ENCODE measurements at places on chromosomes 6 and 20.

DNA sequence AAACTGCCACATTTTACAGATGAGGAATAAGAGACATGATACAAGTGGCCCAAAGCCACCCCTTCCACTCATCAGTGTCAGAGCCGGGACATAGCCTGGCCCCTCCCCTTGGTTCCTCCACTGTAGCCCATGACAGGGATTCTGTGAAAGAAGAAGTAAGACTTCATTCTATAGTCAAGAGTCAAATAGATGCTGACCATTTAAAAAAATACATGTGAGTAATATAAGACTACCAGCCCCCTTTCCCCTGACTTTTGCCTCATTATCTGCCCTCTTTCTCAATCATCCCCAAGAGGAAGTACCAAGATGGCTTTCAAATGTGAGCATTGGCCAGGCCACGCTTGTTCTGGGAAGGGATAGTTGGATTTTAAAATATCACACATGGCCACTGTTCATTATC is 57.8 kb upstream of the TAB2 start:
- no peak for DNase-seq

DNA sequence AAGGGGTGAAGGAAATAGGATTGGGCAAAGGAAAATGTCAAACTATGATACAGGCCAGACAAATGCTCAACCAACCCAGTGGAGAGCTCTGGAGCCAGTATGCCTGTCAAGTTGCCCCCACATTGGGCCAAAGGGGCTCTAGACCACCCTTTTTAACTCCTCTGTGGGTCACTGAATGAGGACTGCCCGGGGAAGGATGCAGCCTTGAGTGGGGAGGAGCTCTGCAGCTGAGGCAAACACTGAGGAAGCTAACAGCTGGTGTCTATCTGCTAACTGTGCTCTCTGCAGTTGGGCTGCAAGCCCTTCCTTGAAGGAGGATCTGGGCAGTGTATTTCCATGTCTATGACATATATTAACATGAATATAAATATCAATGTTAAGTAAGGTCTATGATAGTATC is 98.4 kb upstream of the PRSS16 start:
- no peak for DNase-seq

- no peak for DNase-seq
Observed at GRCh38 chr6:64792534-64792933, 914.5 kb downstream of the EYS start.

DNA sequence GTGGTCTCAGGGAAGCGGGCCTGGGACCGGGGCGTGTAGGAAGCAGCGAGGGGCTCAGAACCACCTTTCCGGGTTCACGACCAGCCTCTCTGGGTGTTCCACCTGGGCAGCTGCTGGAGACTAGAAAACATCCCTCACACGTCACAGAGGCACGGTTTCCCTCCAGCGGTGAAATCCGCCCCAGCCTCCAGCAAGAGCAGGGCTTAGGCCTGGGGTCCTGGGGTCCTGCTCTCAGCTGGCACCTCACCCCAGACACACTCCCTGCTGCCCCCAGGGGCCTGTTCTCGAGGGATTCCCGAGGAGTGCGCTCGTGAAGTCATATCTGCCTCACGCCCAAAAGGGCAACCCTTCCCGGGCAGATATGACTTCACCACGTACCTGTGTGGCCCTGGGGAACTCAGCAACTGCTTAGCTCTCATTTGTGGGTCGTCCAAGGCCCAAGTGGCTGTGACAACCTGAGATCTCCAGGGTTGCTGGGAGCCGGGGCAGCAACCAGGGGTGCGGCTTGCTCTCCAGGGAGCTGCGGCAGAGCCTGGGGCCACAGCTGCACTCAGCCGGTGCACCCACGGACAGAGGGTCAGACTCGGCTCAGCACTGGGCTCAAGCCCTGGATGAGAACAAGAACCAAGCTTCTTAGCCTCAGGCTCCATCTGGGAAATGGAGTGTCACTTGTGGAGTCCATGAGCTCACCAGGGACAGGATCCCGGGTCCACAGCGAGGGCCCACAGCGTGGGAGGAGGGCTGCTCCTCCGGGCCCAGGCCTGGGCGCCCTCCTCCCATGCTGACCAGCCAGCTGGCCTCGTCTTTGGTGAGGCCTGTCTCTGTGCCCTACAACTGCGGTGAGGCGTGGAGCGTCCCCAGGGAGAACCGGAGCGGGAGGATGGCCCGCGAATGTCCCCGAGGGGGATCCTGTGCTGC is 661 bp downstream of the FNDC11 start:
- DNase-seq: no peak

DNA sequence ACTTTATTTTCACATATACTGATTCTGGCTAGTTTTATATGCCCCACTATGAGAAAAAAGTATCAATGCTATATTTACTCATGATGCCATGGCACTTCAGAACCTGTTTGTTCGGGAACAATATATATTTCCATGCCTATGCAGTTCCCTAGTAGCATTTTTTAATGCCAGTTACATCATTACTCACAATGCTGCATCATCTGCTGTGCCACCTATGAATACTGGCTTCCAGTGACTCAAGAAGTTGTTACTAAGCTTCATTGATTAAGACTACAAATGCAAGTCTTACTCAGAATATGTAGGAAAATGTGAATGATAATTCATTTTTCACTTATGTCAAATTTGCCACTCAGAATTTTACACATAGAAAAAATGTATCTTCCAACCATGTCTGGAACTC is 97.9 kb downstream of the MAFB start:
- no peak for DNase-seq

GRCh38 chr6:17907406-17908229 is 79.8 kb downstream of the KIF13A start:
- DNase-seq: peak; percentile 95

GRCh38 chr6:111750753-111751673 is 122.2 kb downstream of the FYN start:
- no peak for DNase-seq

- DNase-seq: no peak
Observed at GRCh38 chr6:148747471-148748165, 788 bp downstream of the UST start.

- no peak for DNase-seq
Observed at GRCh38 chr6:151370509-151371078, 20.8 kb downstream of the ZBTB2 start.

DNA sequence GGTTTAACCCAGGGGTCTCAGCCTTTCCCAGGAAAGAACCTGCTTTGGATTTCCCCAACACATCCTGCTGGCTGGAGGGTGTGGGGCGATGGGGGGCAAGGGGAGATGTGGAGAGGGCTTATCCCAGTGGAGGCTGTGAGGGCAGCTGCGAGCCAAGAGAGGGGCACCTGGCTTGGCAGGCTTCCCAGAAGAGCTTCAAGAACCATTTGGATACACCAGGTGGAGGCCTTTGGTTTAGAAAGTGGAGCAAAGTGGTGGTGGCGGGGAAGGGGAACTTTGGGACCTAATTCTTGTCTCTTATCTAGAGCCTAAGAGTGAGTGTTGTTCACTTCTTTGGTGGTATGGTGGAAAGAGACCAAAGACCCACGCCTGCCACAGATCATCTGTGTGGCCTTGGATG is 12.4 kb downstream of the CD40 start:
- no peak for DNase-seq

DNA sequence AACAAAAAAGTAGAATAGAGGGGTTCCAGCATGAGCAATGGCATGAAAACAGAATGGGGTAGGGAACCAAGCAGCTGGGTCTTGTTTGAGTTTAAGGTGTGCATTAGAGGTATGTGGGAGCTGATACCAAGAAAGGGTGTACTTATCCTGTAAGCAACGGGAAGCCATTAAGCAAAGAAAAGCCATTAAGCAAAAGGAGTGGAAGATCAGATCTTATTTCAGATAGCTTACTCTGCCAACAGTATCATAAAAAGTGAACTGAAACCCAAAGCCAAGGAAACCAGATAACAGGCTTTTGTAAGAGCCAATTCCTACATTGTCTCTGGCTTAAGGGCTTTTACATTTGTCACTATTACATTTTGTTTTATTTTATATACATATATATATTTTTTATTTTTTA is 21.3 kb upstream of the BEND6 start:
- no peak for DNase-seq

DNA sequence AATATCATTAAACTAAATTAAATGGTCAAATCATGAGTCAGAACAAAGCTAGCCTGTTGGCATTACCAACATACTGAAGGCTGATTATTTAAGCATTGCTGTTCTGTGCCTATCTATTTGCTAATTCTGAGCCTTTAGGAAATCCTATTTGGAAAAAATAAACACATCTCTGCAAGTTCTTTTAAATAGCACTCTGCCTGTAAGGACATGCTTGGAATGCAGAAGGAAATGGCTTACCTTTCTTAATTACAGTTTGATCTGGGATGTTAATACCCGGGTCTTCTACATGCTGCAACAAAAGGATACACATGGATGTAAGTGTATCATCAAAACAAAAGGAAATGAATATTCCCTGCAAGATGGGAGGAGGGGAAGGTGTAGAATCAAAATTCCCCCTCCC is 8.3 kb downstream of the TFAP2A start:
- no peak for DNase-seq

GRCh38 chr6:144158133-144158532 is 7.8 kb downstream of the STX11 start:
- DNase-seq: peak; percentile 75

DNA sequence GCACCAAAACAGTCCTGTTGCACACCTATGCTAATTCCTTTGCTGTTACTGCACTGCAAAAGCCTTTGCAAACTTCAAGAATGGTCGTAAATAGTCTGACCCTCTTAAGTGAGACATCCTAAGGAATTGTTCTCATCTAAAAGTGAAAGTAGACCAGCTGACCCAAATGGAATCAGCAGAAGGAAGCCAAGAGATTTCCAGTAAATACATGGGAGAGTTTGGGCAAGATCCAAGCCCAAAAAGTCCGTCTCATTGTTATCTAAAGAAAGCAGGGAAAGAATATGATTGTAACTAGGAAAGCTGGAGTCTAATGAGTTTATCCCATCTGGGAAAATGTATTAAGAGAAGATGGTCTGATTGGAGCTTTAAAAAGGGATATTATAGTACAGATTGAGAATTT is 43.0 kb upstream of the HIVEP1 start:
- no peak for DNase-seq

DNA sequence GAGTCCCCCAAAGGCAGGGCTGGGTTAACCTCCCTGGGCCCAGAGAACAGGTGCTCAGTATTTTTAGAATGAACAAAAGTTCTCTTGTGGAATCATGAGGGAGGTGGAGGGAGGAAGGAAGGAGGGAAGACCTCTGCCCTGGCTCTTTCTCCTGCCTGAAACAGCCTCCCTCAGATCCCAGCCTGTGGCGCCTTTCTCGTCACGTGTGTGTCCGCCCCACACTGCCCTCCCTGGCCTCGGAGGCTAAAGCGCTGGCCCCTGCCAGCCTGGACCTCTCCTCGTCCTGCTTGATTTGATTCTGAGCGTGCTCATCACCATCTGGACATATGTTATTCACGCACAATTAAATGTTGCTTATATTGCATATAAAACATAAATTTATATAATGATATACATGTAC is 40.9 kb downstream of the PHACTR3 start:
- DNase-seq: no peak

GRCh38 chr6:29976588-29977424 is 34.5 kb downstream of the HLA-A start:
- DNase-seq: no peak

DNA sequence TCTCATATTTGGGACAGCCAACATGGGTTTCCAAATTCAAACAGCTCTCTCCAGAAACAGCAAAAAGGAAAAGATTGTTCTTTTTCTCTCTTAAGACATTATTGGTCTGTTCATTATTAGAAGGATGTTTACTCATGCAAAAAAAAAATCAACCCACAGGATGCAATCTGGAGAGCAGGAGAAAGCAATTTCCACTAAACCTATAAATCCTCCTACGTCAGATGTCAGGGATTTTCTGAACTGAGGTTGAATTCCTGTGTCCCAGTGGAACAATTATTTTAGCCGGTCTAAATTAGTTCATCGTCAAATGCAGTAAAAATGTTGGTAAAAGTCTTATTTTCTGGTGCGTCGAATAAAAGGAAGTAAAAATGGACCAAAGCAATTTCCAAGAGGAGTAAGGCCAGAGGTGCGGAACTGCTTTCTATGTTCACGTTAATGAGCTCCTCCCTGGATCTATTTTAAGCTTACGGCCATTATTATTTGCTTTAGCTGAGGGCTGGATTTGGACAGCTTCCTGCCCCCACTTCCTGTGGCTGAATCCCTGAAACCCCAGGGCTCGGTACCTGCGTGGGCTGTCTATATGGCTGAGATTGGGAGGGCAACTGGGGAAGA is at the start of gene GABRR1:
GABRR1 (minus strand) TSS at position 60 of the 612 bp plus-strand sequence; CDS start at position 24, 36 bp downstream.
- no peak for DNase-seq

DNA sequence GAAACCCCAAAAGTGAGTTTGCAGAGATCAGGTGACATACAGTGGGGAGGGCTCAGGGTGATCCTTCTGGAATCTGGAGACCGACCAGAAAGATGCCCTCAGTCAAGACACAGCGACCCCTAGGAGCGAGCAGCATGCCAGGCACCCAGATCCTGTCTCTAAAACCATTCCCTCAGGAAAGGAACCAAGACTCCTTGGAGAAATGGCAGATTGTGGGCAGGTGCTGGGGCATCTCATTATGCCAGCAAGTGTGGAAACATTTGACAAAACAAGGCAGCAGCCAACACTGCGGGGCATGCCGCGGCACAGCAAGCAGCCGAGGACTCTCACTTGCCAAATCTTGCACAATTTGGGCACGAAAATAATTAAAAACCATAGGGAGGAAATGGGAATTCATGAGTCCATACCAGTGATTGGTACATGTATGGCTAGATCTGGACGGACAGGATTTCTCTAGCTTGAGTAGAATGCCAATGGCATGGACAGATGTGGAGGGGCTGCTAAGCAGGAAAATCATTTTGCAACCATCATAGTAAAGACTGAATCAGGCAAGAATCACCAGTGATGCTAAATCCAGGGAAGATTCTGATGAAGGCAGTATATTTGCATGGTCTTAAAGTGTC is 76.9 kb downstream of the GINS1 start:
- DNase-seq: no peak

DNA sequence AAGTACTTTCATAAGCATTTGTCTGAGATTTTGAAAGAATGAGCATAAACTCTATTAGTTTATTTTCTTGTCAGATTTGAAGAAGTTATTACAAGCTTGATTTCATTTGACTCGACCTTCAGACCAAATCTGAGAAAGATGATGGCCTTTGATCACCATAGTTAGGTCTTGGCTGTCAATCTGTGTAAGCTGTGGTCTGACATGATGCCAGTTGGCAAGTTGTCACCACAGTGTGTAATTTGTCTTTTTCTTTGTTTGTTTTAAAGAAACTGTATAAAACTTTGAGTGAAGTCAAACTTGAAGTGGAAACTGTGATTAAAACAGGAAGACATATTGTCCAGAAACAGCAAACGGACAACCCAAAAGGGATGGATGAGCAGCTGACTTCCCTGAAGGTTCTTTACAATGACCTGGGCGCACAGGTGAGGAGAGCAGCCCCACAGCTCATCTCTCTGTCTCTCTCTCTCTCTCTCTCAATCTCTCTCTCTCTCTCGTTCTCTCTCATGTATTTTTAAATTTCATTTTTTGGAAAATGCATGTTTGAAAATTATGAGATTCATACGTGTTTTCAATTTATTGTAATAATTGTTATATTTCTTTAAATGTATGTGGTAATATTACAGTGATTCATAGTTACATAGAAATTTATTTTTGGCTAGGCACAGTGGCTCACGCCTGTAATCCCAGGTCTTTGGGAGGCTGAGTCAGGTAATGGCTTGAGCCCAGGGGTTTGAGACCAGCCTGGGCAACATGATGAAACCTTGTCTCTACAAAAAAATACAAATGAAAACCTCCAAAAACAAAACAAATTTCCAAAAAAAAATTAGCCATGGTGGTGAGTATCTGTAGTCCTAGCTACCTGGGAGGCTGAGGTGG is 208.1 kb downstream of the UTRN start:
- no peak for DNase-seq

GRCh38 chr6:32565511-32565910 is 24.1 kb downstream of the HLA-DRB1 start:
- no peak for DNase-seq
